ENCODE measurements at places on chromosomes 11 and 22. TPM values are rescaled to one million over a fixed set of nuclear protein-coding genes. Genes with fewer than 3 reads are reported as not detected.

Gene SLC22A9
- not detected for total RNA-seq

Gene LRP5
- total RNA-seq, result 57.9 TPM

Gene TMEM132A
- total RNA-seq, result 149 TPM

Gene PGR
- not detected for total RNA-seq

Gene TRIM6
- 10.5 TPM for total RNA-seq

Gene CLCF1
- total RNA-seq, result 50.6 TPM

Gene BET1L
- total RNA-seq, result 49.2 TPM

Gene ENTHD1
- not detected for total RNA-seq

Measured in A549 treated with ZK216348 at 1 μM for 4 hours (cell line).